Left renal pelvis (tissue), 4 donors: ENCODE measurements at places on chromosomes 6 and 20. TPM values are rescaled to one million over a fixed set of nuclear protein-coding genes. Genes with fewer than 3 reads are reported as not detected.
A peak's percentile ranks its signal among the peaks of the same experiment; 100 is the strongest.

MYMX gene
- 1.2 TPM for polyA plus RNA-seq

DNA sequence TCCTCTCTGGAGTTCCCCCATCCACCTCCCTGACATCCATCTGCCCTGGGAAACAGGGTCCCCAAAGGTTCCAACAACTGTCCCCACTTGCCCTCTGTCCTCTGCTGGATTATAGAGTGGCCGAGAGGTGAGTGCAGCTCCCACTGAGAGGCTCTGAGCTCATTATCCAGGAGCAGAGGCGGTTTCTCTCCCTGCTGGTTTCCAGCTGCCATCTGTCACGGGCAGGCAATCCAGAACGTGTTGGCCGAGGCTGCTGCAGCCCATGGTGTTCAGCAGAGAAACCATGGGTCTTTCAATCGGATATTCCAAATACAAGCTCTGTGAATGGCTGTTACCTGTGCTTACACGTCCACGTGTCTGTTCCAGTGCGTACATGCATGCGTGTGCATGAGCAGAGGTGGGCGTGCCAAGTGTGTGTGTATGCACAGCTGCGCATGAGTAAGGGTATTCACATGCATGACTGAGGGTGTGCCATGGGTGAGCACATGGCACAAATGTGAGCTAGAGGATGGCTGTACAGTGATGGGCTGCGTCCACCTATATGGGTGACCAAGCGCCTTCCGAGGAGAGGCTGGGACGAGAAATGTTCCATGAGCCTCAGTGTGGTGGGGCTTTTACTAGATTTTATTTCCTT lies 183.7 kb upstream of the PMEPA1 start:
- DNase-seq, result no peak

RNF8 gene
- polyA plus RNA-seq, result 25.4 TPM

DNA sequence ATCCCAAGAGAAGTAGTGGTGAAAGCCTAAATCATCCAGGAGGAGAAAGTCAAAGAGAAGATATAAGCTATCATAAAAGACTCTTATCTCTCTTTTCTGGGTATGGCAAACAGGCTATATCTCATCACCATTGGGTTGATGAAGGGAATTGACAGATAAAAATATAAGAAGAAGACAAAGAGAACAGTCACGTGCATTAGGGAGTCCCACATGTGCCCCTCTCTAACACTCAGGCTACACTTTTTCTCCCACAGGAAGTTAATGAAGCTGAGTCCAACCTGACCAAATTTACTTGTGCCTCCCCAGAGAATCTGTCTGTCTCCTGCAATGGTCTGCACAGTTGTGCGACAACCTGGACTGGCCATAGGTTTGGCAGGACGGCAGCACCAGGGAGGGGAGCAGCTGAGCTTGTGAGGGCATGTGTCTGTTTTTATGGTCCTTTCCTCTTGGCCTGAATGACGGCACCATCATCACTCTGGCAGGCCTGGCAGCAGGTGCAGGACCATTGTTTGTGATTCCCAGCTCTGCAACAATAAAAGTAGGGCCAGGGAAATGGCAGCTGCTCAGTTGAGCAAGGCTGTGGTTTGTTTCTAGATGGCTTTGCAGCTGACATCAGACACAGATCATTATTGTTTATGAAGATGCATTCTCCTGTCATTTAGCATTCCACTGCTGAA lies 144.5 kb upstream of the MCHR2 start:
- DNase-seq, result no peak

GRCh38 chr20:18057101-18057993 lies at the start of gene OVOL2:
OVOL2 (minus strand) TSS chr20:18057916; CDS start chr20:18057634, 282 bp downstream.
- peak; percentile 58 for DNase-seq

DNA sequence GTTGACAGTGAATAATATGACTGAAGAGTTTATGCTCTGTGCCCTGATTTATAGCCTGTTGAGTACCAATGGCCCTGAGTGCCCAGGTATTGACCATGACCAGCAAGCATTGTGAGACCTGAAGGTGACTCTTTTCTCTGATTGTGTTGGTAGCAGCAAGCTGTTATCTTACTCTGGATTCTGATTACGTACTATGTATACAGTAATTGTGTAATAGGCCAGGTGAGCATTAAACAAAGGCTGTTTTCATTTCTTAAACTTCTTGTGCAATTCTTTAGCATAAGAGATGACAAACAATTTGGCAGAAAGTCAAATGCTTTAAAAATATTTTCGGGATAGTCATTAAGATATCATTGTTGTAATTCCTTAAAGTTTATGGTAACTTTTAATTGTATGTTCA lies 111.7 kb upstream of the PTPRK start:
- no peak for DNase-seq

- DNase-seq, result no peak
Observed at GRCh38 chr20:34089175-34089479, 22.9 kb downstream of the EIF2S2 start.

GRCh38 chr6:5422321-5422915 lies 161.1 kb downstream of the FARS2 start:
- no peak for DNase-seq

CNBD2 gene
- polyA plus RNA-seq, result 1.1 TPM

- no peak for DNase-seq
Observed at GRCh38 chr6:5278565-5279120, 17.3 kb downstream of the FARS2 start.

DNA sequence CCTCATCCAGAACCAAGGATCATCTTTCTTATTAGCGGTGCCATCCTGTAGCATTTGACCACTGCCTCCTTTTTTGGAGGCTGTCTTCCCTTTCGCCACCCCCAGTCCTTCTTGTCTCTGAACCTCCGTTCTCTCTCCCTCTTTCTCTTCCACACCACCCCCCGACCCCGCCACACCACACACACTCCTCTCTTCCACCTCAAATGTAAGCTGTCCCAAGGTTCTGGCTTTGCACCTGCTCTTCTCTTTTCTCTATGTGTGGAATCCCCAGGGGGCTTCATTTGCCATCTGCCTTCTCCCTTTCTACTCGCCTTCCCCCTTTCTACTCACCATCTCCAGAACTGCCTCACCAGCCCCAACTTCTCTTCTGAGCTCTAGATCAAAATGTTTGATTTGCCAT lies 111.3 kb upstream of the CDYL start:
- DNase-seq, result no peak

ULBP2 gene
- polyA plus RNA-seq, result 0.92 TPM

DNA sequence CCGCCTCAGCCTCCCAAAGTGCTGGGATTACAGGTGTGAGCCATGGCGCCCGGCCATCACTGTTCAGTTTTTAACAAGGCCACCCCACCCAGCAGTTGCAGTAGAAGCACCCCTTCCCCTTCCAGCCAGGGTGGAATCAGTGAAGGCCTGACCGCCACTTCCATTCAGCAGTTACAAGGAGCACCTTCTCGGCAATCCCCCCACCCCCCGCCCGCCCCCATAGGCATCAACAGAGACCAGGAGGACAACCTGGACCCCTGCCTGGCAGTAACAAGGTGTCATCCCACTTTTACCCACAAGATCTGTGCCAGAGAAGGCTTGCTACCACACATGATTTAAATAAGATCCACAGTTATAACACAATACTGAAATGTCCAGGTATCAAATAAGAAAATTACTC lies 23.1 kb downstream of the NCR2 start:
- no peak for DNase-seq

GRCh38 chr20:64077541-64077875 lies 1.8 kb downstream of the RGS19 start:
- DNase-seq, result no peak

- no peak for DNase-seq
Observed at GRCh38 chr6:100210137-100211117, 216.4 kb upstream of the MCHR2 start.

MAN1A1 gene
- 50.6 TPM for polyA plus RNA-seq

SLA2 gene
- 0.34 TPM for polyA plus RNA-seq

DNA sequence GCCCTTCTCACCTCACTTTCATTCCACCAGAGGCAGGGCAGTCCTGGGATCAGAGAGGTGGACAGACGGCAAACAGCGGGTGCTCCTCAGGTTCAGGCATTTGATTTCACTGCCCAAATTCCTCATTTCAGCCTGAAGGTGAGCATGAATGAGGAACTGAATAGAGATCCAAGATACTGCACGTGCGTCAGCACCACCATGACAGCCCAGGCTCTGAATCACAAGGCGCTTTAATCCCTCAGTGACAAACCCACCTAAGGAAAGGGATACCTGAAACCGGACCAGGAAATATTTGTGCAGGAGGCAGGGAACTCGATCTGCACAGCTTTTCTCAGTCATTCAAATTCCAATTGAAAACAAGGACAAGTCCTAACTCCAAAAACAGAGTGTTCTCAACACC lies 174.8 kb upstream of the HEY2 start:
- DNase-seq, result no peak

GRCh38 chr20:24796236-24796635 lies 152.8 kb upstream of the CST7 start:
- DNase-seq, result no peak

GLP1R gene
- 0.12 TPM for polyA plus RNA-seq

GRCh38 chr20:6099819-6100218 lies 23.0 kb downstream of the FERMT1 start:
- DNase-seq, result no peak

RCAN2 gene
- polyA plus RNA-seq, result 20.8 TPM

DNA sequence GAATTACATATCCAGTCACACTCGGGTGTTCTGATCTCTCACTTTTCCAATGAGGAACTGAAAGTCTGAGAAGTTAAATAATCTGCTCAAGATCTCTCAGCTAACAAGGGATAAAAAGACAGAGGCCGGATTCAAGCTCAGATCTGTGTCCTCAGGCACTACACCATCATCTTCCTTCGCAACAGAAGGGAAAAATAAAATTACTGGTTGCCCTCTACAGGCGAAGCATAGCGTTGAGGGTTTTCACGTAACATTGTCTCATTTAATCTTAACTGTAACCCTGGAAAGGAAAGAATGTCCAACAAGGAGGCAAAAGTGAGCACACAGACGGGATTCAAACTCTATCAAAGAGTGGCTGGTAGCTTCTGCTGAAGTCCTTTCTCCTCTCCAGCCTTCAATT lies 67.8 kb upstream of the ANKEF1 start:
- no peak for DNase-seq

- DNase-seq, result no peak
Observed at GRCh38 chr6:15096894-15097837, 148.7 kb upstream of the JARID2 start.

- no peak for DNase-seq
Observed at GRCh38 chr20:34689486-34689885, 12.6 kb upstream of the PIGU start.

GRCh38 chr6:96604420-96604819 lies 41.5 kb downstream of the FHL5 start:
- DNase-seq, result no peak

- no peak for DNase-seq
Observed at GRCh38 chr6:156905801-156906200, 128.6 kb downstream of the ARID1B start.
